ENCODE measurements at places on chromosomes 1 and 21.

DNA sequence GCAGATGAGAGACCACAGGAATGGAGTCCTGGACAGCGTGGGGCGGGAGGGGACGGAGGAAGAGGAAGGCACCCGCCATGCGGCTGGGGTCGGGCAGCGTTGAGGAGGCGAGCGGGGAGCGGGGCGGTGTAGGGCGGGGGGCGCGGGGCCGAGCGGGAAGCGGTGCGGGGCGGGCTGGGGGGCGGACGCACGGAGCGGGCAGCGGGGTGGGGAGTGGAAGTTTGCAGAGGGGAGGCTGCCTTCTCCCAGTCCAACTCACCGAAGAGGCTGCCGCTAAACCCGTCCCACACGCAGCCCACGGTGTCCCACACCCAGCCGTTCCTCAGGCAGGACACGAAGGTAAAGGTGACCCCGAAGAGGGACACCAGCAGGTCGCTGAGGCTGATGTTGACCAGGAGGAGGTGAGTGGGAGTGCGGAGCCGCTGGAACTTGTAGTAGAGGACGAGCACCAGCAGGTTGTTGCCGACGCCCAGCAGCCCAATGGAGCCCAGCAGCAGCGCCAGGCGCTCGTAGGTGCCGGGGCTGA, 483 bp downstream of the CHML start:
- DNase-seq: peak; percentile 68

GRCh38 chr1:20936621-20937020, 149.5 kb upstream of the HP1BP3 start:
- no peak for DNase-seq

GRCh38 chr1:9312168-9312720, 19.6 kb downstream of the SPSB1 start:
- DNase-seq: no peak

DNA sequence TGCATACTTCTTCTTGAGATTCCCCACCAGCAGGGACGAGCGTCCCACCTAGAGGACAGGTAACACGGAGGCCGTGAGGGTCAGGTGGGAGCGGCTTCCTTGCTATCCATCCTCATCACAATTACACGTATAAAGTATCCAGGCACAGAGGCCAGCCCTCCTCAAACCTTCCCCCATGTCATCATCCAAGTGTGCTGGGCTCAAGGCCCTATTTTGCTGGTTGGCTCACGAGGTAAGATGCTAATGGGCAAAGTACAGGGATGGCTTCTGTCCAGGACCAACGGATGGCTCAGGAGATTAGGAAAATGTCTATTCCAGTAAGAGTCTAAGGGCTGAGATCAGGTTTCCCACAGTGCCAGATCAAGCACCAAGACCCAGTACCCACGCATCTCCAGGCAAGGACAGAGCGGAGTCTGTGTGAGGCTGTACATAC, 11.5 kb upstream of the A3GALT2 start:
- DNase-seq: no peak

- peak; percentile 54 for DNase-seq
Observed at GRCh38 chr1:119374208-119374874, 5.8 kb downstream of the HAO2 start.

- no peak for DNase-seq
Observed at GRCh38 chr1:20390589-20391331, 95.2 kb downstream of the CAMK2N1 start.

GRCh38 chr1:183780757-183781156, 24.2 kb upstream of the RGL1 start:
- no peak for DNase-seq

DNA sequence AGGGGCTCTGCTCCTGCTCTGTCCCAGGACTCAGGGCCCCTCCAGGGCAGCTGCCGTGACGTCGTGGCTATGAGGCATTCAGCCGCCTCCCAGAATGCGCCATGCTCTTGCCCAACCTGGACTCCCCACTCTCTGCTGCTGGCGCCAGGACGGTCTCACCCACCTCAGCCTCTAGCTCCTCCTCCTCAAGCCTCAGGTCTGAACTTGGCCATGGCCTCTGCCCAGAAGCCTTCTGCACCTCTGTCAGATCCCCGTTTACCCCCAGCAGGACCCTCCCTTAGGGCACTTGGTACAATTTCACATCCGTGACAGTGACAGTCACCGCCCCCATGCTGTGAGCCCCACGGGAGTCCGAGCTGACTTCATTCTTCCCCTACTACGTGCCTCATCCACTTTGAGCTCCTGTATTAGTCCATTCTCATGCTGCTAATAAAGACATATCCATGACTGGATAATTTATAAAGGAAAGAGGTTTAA, 4.9 kb downstream of the CSTB start:
- no peak for DNase-seq

DNA sequence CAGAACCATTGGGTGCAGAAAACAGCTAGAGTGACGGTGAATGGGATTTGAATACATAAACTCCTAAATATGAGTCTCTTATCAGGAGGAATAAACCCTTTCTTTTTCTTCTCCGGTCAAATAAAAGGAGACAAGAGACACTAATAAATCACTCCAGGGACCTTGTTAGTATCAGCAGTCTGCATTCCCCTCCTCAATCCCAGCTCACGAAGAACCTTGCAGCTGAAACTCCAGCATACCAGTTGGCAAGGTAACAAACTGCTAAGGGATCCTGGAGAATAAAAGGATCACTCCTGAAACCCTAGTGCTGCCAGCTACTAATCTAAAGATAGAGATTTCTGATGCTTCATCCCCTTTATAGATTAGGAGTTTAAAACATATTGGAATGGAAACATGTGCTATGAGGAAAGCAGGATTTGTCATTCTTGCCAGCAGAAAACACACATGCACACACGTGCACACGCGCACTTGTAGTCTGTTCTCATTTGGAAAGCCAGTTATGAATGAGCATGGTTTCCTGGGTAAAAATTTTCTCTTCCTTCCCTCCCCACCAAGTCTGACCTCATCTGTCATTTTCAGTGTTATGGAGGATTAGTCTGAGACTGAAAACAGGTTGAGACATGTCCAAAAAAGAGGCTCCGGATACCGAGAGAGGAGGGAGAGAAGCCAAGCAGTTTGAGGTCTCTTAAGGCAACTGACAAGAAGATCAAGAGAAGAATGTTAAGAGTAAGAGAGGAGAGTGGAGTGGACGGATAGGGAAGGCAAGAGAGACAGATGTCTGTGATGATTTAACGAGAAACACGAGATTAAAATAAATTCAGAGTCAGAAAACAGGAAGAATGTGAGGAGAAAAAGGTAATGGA, 10.9 kb downstream of the IER5 start:
- DNase-seq: no peak

DNA sequence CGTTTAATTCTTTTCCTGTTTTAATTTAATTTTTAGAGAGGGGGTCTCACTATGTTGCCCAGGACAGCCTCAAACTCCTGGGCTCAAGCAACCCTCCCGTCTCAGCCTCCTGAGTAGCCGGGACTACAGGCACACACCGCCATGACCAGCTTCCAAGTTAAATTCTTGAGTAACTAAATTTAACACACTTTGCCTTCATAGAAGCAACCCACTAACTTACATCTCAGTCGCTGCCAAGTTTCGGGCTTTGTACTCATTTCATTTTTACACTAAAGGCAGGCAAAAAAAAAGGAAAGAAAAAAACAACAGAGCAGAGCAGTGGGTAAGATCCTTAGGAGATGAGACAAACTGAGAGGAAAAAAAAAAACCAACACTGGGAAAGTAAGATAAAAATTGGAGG, 3.5 kb downstream of the TIAM1 start:
- DNase-seq: no peak

GRCh38 chr1:9689971-9690381, 38.4 kb downstream of the PIK3CD start:
- no peak for DNase-seq

DNA sequence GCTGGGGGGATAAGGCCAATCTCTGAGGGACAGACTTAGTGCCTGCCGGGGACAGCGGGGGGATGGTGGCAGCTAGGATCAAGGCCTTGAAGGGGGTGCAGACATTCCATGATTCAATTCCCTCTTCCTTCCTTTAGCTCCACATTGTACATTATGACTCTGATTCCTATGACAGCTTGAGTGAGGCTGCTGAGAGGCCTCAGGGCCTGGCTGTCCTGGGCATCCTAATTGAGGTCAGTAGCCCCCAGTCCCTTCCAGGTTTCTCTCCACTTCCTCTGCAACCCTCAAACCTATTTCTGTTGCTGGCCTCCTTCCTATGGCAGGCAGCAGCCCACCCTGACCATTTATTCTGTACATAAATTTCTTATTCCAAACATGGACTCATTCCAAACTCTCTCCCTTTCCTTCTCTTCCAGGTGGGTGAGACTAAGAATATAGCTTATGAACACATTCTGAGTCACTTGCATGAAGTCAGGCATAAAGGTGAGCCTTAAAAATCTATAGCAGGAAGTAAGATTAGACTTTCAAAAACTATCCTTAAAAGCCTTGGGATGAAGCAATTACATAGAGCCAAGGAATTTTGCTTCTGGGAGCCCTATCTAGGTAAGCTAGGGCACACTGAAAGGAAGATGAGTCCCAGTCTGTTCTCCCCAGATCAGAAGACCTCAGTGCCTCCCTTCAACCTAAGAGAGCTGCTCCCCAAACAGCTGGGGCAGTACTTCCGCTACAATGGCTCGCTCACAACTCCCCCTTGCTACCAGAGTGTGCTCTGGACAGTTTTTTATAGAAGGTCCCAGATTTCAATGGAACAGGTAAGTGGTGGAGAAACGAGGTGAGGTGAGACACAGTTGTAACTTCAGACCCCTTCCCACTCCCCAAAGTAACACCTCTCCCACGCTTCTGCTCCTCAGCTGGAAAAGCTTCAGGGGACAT, 5.1 kb downstream of the CA14 start:
- DNase-seq: no peak

- no peak for DNase-seq
Observed at GRCh38 chr1:173423291-173423690, 53.8 kb upstream of the PRDX6 start.

DNA sequence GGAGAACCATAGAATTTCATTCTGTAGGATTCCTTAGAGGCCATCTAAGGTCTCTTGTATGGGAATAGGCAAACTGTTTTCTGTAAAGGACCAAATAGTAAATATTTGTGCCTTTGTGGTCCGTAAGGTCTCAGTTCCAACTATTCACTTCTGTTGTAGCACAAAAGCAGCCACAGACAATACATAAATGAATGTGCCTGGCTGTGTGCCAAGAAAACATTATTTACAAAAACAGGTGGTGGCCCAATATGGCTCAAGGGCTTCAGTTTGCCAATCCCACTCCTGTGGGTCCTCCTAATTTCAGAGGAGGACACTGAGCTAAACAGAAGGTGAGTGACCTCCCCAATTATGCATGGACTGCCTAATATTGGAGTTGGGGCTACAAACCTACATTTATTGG, 67.6 kb upstream of the EDEM3 start:
- DNase-seq: no peak

DNA sequence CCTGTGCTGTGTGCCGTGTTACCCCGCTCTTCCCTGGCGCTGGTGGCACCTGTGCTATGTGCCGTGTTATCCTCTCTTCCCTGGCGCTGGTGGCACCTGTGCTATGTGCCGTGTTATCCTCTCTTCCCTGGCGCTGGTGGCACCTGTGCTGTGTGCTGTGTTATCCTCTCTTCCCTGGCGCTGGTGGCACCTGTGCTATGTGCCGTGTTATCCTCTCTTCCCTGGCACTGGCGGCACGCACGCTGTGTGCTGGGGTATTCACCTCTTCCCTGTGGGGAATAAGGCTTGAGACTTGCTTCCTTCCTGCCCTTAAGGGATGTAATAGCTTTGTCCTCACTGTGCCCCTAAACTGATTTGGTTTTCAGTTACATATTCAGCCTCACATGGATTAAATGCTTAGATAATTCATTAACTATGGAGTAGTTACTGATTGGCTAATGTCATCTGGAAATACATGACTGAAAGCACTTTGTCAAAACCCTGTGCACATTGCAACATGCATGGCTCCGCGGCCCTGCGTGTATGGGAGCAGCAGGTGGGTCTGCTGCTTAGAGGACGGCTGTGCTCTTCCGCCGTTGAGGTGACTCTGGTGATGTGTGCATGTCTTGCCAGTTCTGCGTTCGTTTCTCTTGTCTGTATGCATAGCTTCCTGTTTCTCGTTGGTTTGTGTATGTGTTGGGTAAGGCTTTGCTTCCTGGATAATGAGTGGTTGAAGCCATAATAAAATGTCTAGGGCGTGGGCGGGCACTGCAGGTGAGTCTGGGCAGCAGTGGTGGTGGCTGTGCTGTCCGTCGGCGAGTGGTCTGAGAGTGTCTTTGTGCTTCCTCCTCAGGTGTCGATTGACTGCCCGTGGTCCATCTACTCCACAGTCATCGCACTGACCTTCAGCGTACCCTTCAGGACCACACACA, 17.9 kb upstream of the PWP2 start:
- peak; percentile 82 for DNase-seq

DNA sequence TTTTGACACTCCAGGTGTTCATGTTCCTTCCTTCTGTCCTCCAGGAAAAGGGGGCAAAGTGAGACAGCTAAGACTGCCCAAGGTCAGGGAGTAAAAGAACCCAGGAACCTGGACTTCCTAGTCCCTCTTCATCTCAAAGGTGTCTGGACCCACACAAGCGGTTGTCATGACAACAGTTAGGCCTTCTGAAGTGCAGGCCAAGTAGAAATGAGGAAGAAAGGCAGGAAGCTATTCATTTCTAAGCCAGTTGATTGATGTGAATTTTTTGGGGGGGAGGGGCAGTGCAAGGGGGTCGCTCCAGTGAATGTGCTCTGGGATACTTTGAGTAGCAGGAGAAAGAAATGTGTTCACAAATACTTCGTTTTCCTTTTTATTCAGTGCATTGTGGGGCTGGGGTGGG, 114.3 kb downstream of the NAV1 start:
- no peak for DNase-seq

GRCh38 chr21:25809013-25809412, 74.2 kb downstream of the GABPA start:
- no peak for DNase-seq

DNA sequence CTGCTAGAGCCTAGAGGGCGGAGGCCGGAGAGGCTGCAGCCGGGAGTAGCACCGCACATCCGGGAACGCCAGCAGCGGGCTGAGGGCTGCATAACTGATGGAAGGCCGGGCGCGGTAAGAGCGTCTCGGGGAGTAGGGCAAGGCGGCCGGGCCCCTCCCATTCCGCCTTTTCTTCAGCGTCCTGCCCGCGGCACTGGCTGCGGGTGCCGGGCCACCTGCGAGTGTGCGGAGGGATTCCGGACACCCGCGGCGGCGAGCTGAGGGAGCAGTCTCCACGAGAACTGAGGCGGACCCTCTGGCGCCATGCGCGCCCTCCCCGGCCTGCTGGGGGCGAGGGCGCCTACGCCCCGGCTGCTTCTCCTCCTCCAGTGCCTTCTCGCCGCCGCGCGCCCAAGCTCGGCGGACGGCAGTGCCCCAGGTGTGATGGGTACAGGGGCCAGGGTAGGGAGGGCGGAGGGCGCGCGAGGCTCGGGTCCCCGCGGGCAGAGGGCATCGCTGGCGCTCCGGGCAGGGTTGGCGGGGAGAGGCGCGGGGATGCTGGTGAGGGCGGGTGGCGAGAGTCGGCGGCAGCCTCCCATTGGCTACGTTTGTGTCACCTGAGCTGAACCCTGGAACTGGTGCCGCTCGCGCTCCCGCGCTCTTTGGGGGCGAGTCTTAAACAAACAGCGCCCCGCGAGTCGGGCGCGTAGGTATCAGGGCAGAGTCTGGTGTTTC, 334.4 kb downstream of the SRGAP2C start:
- DNase-seq: no peak

DNA sequence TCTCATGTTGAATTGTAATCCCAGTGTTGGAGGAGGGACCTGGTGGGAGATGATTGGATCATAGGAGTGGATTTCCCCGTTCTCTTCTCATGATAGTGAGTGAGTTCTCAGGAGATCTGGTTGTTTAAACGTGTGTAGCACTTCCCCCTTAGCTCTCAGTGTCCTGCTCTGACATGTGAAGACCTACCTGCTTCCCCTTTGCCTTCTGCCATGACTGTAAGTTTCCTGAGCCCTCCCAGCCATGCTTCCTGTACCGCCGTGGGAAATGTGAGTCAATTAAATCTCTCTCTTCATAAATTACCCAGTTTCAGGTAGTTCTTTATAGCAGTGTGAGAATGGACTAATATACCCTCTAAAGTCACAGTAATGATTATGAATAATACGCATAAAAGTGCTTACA, 248.4 kb upstream of the LRRC7 start:
- DNase-seq: no peak
